ENCODE measurements at places on chromosomes 6 and 20.

DNA sequence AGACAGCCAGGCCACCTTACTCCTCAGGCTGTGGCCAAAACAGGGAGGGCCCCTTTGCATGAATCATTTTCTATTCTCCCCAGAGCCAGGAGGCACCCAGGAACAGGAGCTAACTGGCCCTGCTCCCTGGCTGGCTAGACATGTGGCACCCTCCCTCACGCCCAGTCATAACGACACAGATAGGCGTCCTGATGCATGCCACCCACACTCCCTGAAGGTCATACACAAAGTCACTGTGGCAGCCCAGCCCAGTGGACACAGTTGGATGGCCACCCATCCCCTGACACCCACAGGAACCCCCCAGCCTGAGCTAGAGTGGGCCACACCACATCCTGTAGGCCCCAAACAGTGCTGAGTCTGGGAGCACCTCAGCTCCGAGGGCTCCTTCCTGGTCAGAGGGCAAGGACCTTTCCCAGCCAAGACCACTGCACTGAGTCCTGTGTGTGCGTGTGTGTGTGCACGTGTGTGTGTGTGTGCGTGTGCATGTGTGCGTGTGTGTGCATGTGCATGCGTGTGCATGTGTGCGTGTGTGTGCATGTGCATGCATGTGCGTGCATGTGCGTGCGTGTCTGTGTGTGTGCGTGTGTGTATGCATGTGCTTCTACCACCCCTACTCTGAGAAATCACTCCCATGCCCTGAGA lies 21.6 kb downstream of the TFEB start:
- DNase-seq: no peak

DNA sequence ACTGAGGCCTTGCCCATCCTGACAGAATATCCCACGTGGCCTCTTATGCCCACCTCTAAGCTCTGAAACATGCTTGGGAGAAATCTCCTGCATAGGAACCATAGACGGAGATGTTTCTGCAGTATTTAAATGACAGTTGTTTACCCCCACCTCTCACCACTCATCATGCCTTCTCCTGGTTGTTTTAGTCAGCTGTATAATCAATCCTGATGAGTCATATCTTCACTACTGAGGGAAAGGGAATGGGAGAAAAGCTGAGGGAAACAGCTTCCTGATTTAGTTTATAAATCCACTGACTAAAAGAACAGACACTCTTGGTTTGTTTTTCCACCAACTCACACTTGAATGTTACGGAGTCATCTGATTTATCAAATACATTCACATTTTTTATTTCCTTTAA lies 113.2 kb upstream of the TENT5A start:
- DNase-seq: no peak

DNA sequence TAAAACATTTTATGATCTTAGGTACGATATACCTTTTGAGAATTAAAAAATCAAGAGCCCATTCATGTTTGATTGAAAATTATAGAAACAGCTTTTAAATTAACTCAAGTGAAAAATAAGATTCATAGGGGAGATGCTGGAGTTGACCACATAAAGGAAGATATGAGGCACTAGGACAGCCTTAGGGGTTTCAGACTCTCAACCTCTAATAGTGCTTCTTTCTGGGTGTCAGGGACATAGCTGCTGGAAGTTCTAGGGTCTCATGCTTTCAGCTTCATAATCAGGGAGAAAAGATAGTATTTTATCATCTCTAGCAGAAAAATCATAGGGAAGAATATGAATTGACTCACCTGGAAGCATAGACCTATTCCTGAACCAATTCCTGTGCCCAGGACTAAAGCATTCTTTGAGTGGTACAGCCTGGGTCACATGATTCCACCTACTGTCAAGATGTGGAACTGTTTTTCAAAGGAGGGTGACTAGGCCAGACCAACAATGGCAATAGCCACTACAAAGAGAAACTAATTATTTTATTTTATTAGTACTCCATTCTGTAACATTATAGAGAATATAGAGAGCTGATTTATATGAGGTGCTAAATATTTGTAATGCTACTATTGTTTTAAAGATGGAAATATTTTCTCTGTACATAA lies 27.8 kb upstream of the CENPW start:
- DNase-seq: peak; percentile 21

- no peak for DNase-seq
Measured at GRCh38 chr20:44326391-44327159, 10.3 kb upstream of the R3HDML start.

- no peak for DNase-seq
Measured at GRCh38 chr20:12914804-12915203, 94.0 kb upstream of the SPTLC3 start.

DNA sequence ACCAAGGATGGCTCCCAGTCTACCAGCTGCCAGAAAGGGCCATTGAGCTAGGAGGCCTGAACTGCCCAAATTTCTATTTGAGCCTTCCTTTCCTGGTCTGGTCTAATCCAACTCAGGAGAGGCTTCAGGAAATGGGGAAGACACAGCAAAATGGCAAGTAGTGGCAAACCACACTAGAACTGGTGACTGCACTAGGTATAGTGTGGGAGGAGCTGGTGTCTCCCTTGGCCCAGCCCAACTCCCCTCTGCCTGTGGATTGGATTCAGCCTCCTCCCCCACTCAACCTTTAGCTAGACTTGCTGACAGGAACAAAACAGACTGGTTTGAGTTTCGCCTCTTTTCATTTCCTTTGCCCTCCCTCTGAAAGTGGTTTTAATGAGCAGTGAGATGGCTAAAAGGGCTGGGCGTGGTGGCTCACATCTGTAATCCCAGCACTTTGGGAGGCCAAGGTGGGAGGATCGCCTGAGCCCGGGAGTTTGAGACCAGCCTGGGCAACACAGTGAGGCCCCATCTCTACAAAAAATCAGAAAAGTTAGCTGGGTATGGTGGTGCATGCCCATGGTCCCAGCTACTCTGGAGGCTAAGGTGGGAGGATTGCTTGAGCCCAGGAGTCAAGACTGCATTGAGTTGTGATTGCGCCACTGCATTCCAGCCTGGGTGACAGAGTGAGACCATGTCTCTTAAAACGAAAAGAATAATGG lies 17.5 kb downstream of the MRPS18A start:
- no peak for DNase-seq

DNA sequence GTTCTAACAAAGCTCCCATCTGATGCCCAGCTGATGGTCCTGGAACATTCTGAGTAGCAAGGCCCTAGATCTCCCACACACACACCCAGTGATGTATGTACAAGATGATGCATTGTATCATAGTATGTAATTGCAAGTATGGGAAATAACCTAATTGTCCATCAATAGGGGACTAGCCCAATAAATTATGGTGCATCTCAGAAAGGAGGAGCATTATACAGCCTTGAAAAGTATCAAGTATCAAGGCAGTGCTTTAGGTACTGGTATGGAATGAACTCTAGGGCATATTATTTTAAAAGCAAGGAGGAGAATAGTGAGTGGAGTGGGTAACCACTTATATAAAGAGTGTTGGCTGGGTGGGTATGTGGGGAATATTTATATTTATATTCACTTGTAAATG lies 24.8 kb upstream of the PREX1 start:
- no peak for DNase-seq
